Posterior vena cava (tissue), 2 donors: ENCODE measurements at places on chromosomes 1 and 21. TPM values are rescaled to one million over a fixed set of nuclear protein-coding genes. Genes with fewer than 3 reads are reported as not detected.
A peak's percentile ranks its signal among the peaks of the same experiment; 100 is the strongest.

Gene PGLYRP4
- total RNA-seq: not detected

Gene BTBD8
- 2.5 TPM for total RNA-seq

Gene TMEM61
- total RNA-seq: 3.0 TPM

Gene TCHHL1
- not detected for total RNA-seq

GRCh38 chr1:214272964-214273533, 7.9 kb upstream of the SMYD2 start:
- DNase-seq: no peak

DNA sequence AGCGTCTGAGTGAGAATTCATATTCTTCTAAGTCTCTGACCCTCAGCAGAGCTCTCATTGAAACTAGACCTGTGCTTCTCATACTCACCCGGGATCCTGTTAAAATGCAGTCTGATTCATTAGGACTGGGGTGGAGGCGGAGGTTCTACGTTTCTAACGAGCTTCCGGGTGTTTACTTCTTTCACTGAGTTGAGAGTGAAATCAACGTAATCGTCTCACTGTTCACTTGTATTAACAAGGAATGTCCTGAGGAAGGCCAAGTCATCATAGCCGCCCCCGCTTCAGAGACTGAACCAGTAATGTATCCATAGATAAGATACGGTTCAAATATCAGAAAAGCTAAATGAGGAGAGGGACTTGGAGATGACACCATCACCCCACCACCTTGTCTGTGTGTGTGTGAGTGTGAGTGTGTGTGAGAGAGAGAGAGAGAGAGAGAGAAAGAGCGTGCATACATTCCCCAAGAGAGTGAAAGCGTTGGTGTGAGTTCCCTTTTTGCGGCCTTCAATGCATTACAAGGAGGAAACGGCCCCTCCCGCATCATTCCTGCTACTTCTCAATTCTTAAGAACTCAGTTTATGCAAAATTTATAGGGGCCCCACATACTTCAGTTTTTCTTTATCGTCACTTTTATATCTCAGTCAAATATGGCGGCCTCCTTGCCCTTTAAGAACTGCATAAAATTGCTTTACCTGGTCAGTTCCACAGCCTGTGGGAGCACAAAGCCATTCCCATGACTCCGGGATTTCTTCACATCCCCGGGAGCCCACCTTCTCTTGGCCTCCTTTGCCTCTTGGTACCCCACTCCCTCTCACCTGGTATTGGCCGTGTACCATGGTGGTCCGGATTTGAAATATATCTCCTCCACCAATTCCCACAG, 19.8 kb downstream of the KMO start:
- peak; percentile 82 for DNase-seq

GRCh38 chr1:186189156-186189555, 185.9 kb downstream of the TPR start:
- DNase-seq: no peak
